NCI-H1105 (cell line): ENCODE measurements at places on chromosomes 12 and 14.

- DNase-seq = no peak
Observed at GRCh38 chr12:88737838-88738472, 157.7 kb upstream of the KITLG start.

DNA sequence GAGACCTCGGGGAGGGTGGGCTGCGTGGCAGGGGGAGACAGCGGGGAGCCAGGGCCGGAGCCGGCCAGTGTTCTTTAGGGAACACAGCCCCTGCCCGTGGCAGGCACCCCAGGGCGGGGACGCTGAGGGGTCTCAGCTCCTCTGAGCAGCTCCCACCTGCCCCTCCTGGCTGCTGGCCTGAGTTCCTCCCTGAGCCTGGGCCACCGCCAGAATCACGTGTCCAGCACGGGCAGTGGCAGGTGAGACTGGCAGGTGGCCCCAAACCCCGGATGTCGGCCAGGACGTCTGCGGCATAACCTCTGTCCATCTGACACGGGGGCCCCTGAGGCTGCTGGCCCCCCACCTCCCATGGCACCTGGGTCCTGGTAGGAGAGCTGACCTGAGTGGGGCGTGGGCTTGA, 25.1 kb downstream of the NOC4L start:
- DNase-seq = no peak

DNA sequence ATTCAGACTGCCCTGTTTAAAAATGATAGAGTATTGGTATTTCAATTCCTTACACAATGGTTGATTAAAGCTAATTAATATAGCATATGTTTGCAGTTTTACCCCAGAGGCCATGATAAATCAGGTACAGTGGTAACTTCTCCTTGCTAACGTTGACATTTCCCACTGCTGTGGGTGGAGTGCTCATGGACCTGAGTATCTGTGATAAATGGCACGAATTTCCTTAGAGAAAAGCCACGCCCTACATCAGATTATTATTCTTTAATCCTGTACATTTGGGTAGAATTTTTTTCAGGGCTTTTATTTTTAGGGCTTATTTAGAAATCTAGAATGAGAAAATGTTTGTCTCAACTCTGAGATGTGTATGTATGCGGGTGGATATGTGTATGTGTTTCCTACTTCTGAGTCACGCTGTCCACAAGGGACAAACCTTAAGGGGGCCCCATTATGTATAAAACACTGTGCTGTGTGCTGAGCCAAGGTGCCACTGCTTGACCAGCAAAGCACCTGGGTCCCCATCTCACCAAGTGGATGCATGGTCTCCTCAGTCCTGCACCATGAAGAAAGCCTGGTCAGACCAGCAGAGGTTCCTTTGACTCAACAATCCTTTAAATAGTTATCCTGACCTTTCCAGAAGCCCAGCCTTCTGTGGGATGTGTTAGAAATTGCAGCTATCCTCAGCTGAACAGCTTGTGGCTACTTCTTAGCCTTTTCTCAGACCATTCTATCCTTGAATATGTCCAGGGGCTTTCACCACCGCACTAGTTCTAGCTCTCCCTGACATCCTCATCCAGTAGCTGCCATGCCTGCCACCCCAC, 57.9 kb upstream of the STK38L start:
- DNase-seq = no peak

- no peak for DNase-seq
Observed at GRCh38 chr12:607541-608001, 55.7 kb downstream of the NINJ2 start.

DNA sequence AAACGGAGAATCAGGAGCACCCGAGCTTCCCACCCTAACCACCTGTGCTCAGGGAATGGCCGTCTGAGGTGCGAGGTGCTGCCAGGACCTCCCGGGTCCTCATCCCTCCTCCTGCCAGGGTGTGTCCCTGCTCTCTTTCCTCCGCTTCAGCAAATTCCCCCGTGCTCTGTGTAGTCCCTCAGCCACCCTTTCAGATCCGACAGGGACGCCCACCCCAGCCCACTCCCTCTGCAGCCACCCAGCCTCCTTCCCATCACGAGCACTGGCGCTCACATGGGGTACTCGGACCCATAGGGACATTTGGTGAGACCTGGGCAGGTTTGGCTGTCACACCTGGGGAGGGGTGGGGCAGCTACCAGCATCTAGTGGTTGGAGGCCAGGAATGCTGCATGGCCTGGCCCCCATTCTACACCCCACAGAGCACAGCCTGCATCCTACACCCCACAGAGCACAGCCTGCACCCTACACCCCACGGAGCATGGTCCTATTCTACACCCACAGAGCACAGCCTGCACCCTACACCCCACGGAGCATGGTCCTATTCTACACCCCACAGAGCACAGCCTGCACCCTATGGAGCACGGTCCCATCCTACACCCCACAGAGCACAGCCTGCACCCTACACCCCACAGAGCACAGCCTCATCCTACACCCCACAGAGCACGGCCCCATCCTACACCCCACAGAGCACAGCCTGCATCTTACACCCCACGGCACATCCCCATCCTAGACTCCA, 12.7 kb downstream of the GALNT9 start:
- DNase-seq = no peak

DNA sequence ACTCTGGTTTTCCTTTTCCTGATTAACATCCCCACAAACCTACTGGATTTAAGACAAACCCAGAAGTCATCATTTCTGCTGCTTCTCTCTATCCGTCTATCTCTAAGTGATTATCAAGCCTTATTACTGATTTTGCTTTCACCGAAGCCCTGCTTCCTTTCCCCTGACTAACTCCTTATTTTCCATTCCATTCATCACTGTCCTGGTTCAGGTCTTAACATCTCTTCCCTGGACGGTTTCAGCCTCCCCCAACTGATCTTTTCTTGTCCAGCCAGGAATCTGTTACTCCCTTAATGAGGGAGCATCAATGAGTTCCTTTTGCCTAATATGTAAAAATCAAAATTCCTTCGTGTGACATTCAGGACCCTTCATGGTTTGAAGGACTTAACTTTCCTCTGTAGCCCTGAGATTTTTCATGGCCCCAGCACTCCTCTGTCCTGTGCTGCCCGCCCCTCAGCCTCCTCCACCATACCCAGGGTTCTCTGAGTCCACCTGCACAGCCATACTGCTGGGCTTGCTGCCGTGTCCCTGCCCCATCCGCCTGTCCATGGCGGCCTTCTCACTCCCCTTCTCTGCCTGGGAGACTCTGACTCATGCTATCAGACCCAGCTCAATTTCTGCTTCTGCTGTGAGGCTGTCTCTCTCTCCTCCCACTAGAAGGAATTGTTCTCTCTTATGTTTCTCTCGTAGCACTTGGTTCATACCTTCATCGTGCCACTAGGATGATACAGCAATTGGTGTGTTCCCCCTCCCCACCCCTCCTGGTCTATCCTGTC, 167.8 kb upstream of the HIF1A start:
- DNase-seq = no peak

DNA sequence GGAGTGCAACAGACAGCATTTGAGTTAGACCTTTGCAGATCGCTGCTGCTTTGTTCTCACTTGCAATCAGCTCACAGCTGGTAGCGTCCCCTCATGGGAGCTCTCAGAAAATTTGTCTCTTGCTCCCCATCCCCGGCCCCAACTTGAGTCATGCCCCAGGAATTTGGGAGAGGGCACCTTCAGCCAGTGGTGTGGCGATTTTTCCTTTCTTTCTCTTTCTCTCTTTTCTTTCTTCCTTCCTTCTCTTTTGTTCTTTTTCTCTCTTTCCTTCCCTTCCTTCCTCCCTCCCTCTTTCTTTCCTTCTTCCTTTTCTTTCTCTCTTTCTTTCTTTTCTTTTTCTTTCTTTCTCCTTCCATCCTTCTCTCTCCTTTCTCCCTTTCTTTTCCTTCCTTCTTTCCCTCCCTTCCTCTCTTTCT, 34.2 kb upstream of the MAP1LC3B2 start:
- DNase-seq = no peak
